ENCODE measurements at places on chromosomes 11 and 22.

GRCh38 chr22:35478633-35479107, 62.0 kb upstream of the RASD2 start:
- no peak for DNase-seq

DNA sequence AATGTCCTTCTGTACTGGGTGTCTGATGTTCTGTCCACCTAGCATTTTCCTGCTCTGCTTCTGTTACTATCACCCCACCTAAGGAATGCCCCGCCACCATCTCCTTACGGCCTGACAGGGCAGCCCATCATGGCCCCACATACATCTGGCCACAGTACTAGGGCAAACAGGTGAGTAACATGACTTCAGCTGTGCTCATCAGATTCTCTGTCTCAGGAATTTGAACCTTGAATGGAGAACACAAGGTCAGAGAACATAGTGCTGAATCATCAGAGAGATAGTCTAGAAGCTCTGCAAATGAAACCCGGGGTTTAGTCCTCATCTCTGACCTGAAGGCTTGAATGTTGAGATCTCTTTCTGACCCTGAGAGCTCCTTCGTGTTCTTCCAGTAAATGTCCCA, 32.4 kb downstream of the ZC3H12C start:
- no peak for DNase-seq

DNA sequence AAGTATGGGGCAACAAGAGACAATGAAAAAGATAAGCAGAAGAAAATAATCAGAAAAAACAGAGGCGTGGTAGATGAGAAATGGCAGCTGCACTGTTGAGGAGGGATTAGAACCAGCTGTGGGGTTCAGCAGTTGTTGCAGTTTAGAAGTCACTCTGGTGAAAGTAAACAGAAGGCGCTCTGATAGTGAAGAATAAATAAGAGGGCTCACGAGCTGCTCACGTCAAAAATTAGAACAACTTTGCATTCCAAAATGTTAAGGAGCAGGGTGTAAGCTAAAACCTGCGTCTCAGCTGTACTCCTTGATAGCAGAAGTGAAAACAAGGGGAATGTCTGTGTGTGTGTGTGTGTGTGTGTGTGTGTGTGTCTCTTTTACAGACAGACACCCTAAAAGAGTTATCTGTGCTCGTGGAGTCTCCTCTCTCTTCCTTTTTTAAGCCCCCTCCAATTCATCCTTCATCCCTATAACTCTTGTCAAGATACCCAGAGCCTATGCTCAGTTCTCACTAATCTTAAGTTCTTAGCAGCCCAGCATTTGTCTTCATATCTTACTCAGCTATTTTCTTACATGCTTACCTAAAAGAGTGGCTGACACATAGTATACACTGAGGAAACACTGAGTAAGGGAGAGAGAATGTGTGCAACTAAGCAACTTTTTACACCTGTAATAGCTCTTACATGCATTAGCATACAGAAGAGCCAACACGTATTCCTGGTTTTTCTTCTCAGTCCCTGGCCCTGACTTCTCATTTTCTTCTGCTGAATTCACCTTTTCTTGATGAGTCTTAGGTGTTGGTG, 8.9 kb downstream of the TTC17 start:
- no peak for DNase-seq

GRCh38 chr11:66492161-66492865, 12.1 kb downstream of the DPP3 start:
- DNase-seq: no peak

DNA sequence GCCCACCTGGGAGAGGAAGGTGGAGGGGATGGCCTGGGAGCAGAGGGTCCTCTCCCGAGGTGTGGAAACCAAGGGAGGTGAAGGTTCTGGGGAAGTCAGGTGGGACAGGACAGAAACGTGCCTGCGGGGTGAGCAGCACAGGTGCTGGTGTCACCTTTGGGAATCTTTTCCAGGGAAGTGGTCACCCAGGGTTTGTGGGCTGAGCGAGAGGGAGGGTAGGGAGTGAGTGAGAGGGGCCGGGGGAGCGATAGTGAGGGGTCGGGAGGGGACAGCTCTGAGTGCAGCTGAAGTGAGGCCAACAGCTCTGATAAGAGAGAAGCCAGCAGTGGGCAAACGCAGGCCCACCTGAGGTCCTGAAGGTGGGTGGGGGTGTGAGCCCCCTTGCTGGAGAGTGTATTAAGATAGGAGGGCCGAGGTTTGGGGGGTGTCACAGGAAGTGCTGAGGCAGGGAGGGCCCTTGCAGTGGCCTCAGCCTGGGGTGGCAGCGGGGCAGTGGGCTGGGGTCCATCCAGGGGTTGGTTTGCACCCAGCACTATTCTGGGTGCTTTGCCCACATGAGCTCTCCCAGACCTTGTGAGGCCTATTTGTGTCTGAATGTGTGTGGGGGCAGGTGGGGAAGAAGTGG, 1.6 kb upstream of the SHANK3 start:
- DNase-seq: no peak

- DNase-seq: peak; percentile 75
Measured at GRCh38 chr11:73393479-73394415, 17.5 kb downstream of the RELT start.

DNA sequence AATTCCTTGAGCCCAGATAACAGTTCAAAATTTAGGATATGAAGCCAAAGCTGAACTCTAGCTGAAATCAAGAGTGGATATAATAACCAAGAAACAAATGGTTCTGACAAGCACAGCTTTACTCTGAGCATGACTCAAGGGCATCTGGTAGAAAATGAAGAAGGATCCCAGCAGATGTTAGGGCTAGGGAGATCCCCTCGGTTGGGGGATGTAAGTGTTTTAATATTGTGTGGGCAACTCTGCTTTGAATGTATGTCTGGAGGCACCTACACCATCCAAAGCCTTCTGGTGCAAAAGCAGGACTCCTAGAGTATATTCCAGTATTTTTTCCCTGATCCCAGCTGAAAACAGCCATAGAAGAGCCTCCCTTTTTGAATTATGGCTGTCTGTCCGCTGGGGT, 61.7 kb downstream of the FLI1 start:
- no peak for DNase-seq

GRCh38 chr11:132161403-132162078, 791.1 kb downstream of the NTM start:
- no peak for DNase-seq

- peak; percentile 72 for DNase-seq
Measured at GRCh38 chr11:61797263-61797944, 4.7 kb downstream of the FEN1 start.

- no peak for DNase-seq
Measured at GRCh38 chr22:27393371-27393770, 408.2 kb downstream of the MN1 start.

- no peak for DNase-seq
Measured at GRCh38 chr11:35168671-35169070, 29.7 kb downstream of the CD44 start.

- DNase-seq: peak; percentile 21
Measured at GRCh38 chr22:42680648-42681047, 31.5 kb upstream of the CYB5R3 start.

GRCh38 chr22:43094085-43094484, 4.9 kb upstream of the TTLL1 start:
- no peak for DNase-seq

GRCh38 chr11:75384438-75385080, 14.8 kb upstream of the RPS3 start:
- DNase-seq: peak; percentile 82

- peak; percentile 38 for DNase-seq
Measured at GRCh38 chr11:128421577-128422330, 165.6 kb downstream of the ETS1 start.

DNA sequence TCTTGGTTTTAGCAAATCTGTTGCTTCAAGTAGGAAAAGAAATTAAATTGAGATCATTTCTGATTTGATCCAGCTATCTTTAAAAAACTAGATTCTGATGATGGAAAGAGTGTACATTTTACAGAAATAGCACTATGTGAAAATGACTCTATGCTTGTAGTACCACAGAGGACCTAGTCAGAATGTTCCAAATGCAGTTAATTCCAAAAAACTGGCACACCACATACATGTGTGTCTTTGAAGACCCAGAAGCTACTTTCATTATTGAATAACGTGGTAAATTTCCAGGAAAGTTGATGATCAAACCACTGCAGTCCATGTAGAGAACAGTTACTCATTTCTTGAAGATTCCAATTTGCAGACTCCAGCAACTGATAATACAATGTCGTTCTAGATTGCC, 3.8 kb downstream of the ELMOD1 start:
- DNase-seq: no peak

GRCh38 chr11:15837901-15838489, 518.4 kb downstream of the SOX6 start:
- DNase-seq: no peak

GRCh38 chr11:130161441-130162145, 2.0 kb downstream of the ST14 start:
- DNase-seq: no peak

DNA sequence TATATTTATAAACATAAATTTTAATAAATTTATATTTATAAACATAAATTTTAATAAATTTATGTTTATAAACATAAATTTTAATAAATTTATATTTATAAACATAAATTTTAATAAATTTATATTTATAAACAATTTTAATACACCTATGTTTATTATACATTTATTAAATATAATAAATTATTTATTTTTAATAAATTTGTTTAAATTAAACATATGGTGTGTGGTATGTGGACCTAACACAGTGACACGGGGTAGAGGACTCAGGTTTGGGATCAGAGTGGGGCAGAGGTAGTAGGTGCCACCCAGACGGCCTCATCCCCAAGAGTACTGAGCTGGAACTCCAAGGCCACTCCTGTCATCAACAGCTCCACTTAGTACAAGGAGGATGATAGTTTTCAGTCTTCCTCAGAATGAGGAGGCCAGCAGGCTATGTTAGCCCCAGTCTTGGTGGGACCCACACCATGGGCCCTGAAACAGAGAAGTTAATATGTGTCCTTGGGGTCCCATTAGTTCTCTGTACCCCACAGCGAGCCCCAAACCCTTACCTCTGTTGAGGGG, 46.7 kb upstream of the BID start:
- no peak for DNase-seq

DNA sequence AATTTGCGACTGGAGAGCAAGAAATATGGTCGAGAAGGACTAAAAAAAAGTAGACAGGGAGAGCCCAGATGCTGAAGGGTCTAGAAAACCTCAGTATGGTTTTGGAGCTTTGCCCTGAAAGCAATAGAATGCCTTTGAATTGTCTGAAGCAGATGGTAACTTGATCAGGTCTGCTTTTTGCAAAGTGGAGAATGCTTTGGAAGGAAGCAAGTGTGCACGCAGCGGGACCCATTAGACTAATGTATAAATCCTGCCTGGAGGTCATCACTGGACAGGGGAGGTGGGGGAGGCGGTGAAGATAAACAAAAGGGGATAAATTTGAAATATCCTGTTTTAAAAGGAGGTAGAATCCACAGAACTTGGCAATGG, 757 bp upstream of the HINFP start:
- no peak for DNase-seq

DNA sequence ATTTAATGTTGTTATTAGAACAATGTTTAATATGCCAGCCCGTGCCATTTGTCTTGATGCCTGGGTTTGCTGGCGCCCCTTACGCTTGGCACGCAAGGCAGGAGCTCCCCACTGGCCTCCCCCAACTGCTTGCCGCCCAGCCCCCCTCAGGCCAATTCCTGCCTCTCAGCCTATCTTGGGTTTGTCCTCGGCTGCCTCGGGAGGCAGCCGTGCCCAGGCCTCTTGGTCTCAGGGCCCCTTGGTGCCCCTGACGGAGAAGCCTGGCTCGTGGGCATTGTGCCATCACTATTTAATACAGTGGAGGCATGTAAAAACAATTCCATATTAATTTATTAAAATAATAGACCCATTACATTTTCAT, 119.8 kb downstream of the KCNQ1OT1 start:
- DNase-seq: no peak

DNA sequence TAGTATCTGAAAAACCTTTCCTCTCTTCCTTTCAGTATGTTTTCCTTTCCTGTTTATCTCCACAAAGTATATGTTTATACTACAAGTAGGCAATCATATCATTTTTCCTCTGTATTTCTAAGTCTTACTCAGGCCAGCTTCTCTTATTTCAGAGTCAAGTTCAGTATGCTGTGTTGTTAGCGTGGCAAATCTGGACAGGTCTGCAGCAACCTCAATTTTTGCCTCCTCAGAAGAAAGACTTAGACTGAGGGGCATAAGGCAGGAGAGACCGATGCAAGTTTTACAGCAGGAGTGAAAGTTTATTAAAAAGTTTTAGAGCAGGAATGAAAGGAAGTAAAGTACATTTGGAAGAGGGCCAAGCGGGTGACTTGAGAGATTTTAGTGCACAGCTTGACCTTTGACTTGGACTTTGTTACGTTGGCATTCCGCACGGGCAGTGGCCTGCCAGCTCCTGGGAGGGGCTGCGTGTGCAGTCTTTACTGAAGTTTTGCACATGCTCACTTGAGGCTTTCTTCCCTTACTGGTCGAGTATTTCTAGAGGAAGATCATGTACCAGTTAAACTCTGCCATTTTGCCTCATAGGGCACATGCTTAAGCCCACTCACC, 343.2 kb downstream of the NTM start:
- no peak for DNase-seq

GRCh38 chr11:129778877-129779276, 36.8 kb upstream of the TMEM45B start:
- no peak for DNase-seq

- DNase-seq: no peak
Measured at GRCh38 chr11:129959687-129960086, 42.9 kb downstream of the PRDM10 start.

DNA sequence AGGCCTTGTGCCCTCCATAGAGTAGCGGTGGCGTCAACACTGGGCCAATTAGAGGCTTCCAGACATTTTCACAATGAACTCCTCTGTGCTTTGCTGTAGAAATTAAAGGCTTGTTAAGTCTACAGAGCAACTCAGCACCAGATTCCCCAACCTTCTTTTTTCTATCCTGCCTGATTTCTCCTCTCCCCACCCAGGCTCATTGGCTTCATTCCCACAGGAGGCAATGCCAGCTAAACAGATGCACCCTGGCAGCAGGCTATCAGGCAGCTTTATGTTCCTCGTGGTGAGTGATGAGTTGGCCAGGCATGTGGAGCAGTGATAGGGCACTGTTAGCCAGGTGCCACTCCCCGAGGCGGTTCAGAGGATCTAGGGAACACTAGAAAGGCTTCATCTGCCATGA, 4.8 kb downstream of the DIXDC1 start:
- no peak for DNase-seq

DNA sequence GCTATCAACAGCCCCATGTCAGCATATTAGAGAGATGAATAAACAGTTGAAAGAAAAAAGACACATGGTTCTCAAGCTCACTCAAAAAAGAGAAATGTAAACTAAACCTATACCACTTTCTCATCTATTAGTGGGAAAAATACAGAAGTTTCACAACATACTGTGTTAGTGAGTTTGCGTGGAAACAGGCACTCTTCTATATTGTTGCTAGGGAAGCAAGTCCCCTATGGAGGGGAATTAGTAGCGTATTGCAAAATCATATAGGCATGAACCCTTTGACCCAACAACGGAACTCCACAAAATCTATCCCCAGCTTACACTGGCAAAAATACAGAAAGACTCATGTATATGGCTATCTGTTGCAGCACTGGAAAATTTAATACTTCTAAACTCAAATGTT, 14.2 kb upstream of the RFPL2 start:
- no peak for DNase-seq

DNA sequence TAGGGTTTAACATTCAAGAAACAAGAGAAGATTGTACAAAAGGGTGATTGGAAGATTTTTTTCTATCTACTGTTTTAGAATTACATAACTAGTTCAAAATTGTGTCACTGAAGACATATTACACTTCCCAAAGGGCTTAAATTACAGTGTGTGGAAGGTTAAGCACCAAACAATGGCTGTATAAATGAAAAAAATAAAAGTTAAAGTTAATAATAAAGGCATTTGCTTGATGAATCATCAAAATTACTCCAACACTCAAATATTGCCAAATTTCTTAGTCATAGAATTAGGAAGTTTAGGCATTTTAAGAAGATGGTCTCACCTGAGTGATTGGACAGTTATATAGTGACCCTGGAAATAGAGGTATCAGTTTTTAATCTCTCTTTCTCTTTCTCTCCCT, 227.6 kb upstream of the CARD18 start:
- no peak for DNase-seq

Data from activated CD4-positive, alpha-beta T cell treated with anti-CD3 and anti-CD28 coated beads for 48 hours (primary cell).